ENCODE measurements at places on chromosomes 7 and 10.

DNA sequence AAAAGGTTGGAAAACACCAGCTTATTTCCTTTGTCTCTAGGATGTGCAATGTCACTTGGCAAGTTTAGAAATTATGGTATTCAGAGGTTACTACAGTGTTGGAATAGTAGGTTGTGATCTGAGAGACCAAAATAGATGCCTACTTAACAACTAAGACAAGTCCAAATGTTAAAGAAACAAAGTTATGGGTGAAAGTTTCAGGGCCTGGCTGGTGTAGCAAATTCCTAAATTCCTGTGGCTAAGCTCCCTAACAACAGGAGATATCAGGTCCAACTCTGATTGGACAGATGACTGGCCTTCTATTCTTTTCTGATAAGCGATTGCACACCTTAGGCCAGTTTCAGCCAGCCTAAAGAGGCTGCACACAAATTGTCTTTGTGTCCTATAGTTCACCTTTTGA is 873.5 kb downstream of the REEP3 start:
- DNase-seq: no peak

DNA sequence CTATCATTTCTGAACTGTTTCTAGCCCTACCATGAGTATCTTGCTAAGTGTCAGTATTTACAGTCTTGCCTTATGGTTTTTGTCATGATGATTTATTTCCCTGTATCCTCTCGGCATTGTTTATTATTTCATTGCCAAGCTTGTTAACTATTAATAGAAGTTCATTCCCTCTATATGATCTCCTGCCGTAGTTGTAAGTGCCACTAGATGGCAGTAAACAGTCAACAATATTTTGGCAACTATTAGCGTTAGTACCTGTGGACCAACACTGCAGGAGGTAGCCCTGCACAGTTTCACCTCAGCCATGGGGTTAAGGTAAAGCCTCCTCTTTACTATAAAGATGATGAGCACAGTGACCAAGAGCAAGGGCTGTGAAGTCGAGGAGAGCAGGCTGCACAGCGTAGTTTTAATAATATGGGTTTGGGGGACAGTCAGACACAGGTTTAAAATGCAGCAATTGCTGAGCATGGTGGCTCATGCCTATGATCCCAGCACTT is 26.1 kb upstream of the CCNJ start:
- DNase-seq: peak; percentile 19

- peak; percentile 16 for DNase-seq
Observed at GRCh38 chr10:117653170-117653515, 110.6 kb downstream of the EMX2 start.

GRCh38 chr7:18509481-18509880 is 13.9 kb downstream of the HDAC9 start:
- no peak for DNase-seq

GRCh38 chr7:20438248-20438647 is 107.5 kb downstream of the ITGB8 start:
- no peak for DNase-seq

DNA sequence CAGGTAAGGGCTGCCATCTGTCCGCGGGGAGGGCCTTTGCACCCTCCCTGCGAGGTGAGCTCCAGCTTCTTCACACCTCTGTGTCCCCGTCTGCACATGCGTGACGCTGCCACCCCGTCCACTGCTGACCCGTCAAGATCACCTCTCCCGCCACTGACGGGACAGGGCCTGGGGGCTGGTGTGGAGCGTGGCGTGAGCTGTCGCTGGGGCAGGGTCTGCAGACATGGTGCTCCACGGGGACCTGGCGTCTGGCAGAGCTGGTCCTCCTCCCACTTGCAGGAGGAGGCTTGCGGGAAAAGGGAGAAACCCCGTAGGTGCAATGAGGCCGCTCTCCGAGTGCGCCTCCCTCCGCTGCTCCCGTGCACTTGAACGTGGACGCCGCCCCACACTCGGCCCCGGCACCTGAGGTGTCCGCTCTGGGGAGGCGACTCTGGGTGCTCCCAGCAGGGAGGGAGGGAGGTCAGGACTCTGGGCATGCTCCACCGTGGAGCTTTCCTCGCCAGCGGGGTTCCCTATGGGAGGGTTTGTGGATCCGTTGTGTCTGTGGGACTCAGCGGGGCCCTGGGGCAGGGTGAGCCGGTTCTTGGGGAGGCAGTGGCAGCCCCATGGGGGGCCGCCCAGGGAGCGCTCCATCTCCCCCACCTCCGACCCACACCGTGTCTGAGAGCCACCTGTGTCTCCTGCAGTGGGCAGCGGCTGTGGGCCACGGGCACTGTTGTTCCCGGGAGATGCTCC is 17.6 kb upstream of the DPYSL4 start:
- DNase-seq: no peak

GRCh38 chr10:110321869-110322620 is 17.3 kb upstream of the SMNDC1 start:
- no peak for DNase-seq

- DNase-seq: no peak
Observed at GRCh38 chr10:536371-536925, 153.0 kb downstream of the DIP2C start.

DNA sequence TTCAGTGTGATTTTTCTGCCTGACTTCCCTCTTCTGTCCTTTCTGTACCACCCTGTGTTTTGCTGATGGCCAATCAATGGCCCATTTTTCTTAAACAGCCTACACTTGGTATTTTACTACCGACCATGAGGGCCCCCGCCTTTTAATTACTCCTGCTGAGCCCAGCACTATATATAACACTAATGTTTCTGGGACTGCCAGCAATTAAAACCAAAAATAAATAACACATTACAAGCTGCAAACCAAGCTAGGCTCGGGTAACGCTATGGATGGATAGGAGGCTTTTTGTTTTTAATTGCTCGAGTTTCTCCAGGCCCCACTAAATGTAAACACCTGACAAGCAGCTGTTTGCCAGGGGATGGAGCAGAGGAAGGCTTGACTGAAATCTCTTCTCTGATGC is 915.4 kb upstream of the AUTS2 start:
- no peak for DNase-seq

DNA sequence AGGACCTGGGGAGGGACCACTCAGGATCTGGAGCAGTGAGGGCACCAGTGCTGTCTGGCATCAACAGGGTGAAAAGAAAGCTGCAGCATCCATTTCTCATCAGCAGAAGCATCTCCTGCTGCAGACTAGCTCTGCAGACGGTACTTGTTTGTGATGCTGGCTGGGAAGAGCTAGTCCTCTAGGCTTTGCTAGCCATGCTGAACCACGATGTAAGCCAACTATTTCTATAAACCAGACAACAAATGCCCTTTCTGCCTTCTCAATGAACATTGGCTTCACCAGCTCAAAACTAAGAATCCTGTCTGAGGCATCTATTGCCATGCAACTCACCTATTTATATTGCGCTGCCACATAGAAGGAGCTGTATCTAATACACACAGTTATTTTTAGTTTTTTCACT is 65.6 kb downstream of the CTTNBP2 start:
- DNase-seq: no peak

- no peak for DNase-seq
Observed at GRCh38 chr7:47471831-47472230, 110.1 kb downstream of the TNS3 start.

- no peak for DNase-seq
Observed at GRCh38 chr10:60757420-60757895, 20.8 kb upstream of the CDK1 start.

DNA sequence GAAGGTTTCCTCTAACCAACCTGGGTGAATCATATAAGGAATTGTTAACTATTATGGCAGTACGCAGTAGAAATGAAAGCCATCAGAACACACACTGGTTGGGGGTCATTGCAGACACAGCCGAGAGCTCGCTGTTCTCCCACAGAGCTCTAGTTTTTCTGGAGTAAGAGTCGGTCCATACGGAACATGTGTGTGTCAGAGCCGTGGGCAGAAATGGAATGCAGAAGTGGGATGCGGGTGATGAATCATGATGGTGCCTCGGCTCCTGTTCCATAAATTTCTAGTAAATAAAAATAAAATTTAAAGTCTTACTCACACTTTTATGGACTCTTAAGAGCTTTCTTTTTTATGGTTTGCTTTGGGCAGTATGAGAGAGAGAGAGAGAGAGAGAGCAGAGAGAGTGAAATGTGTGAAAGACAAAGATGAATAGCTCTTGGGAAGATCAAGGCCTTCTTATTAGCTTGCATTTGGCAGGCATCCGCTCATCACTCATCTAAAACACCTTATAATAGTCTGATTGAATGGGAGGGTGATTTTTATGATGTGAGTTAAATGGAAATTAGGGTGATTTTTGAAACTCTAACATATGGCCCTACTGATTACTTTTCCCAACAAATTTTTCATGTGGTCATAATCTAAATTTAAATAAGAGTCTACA is 98.8 kb upstream of the PFKP start:
- DNase-seq: no peak

DNA sequence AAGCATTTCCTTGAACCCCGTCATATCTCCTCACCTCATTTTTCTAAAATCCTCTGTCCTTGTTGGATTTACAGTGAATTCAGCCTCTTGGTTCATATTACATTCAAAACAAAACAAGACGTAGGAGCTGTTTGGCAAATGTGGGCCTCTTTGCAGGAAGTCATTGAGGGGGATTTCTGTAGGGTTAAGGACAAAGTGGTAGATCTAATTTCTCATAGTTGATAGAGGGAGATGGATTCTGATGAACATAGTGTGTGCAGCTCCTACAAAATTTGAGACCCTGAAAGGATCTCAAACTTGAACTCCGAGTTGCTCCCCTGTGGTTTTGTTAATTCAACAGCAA is 682 bp downstream of the TBXAS1 start:
- DNase-seq: no peak

GRCh38 chr7:90666186-90666585 is 70.1 kb downstream of the CDK14 start:
- no peak for DNase-seq

DNA sequence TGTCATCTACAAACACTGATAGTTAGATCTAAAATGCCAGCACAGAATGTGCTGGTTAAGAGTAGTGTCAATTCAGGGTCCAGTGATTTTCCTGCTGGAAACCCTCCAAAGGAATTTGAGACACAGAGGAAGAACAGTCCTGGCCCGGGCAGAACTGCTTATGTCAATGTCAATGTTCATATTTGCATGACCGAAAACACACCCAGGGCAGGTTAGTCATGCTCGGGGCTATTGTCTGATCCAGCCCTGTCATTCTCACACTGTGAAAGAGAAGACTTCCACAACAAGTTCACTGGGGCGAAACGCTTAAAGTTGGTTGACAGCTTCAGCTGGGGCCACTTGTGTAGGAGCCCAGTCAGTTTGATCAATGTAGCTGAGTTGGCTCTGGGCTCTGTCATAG is 139.3 kb downstream of the C1GALT1 start:
- no peak for DNase-seq

DNA sequence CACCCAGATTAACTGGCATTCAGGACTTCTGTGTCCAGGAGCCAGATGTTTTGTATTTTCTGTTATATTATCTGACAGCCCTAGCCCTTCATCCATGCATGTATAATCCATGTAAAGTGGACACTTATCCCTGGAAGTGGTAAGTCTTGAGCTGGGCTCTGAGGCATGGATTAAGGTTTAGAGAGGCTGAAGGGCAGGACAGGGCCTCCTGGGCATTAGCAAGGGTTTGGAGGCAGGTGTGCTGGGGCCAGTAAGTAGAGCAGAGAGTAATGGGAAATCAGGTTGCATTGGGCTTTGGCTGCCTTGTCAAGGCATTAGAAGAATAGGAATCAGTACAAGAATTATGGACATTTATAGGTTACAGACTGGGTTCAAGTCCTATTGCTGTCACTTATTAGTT is 138.0 kb downstream of the DYNC1I1 start:
- DNase-seq: no peak

- no peak for DNase-seq
Observed at GRCh38 chr10:121595806-121596688, 2.2 kb downstream of the FGFR2 start.

DNA sequence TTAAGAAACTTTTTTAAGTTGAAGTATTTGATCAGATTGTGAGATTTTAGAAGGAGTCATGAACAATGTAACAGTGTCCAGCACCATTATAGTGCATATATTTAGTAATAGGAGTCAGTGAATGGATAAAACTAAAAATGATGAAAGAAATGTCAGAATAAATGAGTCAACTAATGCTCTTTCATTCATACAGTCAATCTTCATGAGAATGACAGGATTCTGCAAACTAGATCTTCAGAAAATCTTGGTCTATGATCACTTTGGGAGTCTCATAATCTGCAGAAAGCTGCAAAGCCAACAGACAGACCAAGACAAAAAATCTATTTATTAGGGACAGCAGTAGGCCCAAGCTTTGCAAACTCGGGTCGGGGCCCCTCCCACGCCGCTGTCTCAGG is 710 bp downstream of the RNLS start:
- no peak for DNase-seq

DNA sequence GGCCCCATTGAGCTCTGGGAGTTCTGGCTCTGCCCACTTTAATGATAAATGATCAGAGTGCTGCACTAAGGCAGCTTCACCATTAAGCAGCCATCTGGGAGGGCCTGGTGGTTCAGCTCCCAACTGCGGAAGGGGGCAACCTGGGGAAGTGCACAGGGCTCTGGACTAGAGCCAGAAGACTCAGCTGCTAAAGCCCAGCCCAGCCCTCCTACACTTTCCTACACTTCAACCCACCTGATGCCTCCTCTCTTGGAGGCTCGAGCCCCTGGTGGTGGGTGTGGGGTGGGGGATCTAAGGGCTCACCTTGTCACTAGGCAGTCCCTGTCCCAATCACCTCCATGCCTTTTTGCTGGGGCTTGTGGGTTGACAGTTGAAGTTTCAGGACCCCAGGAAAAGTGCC is 60.6 kb upstream of the ANTXRL start:
- DNase-seq: no peak

DNA sequence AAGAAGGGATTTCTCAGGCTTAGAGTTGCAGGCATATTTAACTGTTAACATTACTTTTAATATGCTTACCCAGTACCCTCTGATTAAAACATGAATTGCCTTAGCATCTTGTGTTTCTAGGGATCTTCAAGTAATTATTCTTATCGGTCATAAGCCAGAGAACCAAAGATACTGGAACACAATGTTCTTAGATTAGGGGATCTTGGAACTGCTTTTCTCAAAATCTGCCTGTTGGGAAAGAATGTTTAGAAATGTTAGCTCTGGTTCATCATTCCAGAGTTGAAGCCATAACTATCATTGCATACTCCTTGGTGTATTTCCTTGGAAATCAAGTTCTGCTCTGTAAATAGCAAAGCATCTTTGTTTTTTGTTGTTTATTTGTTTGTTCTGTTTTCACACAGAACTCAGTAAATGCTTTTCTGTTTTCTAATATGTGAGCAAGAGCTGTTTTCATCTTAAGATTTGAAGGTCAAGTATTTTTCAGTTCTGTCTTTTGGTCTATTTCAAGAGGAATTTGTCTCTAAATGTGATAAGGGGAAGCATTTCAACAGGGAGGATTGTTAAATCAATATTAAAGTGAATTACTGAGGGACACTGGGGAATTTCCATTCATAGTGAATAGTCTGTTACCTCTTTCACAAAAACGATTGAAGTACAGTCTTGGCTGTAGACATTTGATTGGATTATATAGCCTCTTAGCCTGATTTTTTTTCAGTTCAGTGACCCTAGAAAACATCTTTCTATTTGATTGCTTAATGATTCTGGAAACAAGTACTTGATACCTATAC is 103.2 kb upstream of the CYP26C1 start:
- no peak for DNase-seq

DNA sequence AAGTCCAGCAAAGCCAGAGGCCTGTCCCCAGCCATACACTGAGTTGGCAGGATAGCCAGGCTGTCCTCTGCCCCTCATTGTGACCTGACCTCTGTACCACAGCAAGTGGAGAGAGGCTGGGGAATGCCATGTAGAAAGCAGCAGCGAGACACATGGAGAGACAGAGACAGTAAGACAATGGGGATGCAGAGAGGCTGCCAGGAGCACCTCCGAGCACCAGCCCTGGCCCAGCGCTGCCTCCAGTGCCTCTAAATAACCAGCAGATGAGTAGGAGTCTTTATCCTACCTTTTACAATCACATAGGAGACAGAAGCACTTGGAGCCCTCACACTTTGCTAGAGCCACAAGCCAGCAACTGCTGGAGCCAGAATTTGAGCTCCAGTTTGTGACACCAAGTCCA is 8.1 kb downstream of the GDF2 start:
- DNase-seq: no peak
